ENCODE measurements at places on chromosomes 1 and 21.

DNA sequence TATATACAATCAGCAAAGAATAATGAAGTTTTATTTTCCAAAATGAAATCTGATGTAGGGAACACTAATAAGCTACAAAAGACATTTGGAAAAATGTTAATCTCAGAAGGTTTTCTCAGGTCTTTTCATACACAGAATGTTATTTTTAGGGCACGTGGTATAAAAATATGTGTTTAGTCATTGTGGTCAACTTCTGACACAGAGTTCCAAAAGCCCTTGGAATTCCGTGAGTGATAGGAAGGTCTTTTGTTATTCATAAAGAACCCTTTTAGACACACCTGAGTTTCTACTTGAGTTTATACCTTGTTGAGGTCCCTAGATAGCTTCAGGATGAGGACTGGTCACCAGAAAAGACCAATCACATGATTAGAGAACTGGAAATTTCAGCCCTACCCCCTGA lies 277.6 kb upstream of the NCAM2 start:
- no peak for DNase-seq

GRCh38 chr1:84259989-84260388 lies 41.5 kb upstream of the SAMD13 start:
- DNase-seq = no peak

- no peak for DNase-seq
These were observed 11.3 kb upstream of the HEATR1 start for GRCh38 chr1:236615399-236616148.

- DNase-seq = no peak
These were observed 18.0 kb downstream of the LTN1 start for GRCh38 chr21:28974531-28975227.

GRCh38 chr1:5623399-5623798 lies 368.8 kb downstream of the NPHP4 start:
- no peak for DNase-seq

All from CD4-positive, alpha-beta memory T cell (primary cell).